ENCODE measurements at places on chromosomes 7 and 10.

DNA sequence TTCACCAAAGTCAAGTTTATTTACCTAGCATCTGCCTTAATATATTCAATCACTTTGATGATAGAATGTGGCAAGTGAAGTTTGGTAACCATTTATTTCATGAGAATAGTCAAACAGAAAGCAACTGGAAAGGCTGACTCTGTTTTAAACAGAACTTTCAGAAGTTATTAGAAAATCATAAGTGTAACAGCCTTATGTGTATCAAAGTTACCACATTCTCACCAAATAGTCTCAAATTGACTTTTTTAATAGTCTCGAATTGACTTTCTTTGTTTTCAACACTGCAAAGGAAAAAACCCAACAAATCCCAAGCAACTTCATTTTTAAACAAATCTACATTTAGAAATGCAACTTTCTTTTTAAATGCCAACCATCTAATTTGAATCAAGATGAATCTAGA lies 29.5 kb downstream of the NAMPT start:
- no peak for DNase-seq

- DNase-seq, result peak; percentile 68
Measured at GRCh38 chr7:116929914-116930913, 23.1 kb upstream of the ST7 start.

DNA sequence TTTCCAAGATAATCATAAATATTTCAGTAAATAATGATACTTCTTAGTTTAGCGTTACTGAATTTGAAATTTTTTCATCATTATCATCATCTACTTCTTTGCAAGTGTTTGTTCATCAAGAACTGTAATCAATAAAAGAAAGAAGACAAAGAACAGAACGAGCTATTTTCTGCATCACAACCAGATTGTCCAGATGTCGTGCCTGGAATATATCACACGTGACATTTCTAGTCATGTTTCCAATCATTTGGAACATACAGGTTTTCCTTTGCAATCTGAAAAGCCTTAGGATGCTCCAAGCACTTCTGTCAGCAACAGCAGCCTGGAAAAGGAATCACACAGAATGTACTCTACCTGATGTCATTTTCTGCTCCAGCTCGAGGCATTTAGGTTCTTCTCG lies 107.4 kb downstream of the FAM107B start:
- no peak for DNase-seq

DNA sequence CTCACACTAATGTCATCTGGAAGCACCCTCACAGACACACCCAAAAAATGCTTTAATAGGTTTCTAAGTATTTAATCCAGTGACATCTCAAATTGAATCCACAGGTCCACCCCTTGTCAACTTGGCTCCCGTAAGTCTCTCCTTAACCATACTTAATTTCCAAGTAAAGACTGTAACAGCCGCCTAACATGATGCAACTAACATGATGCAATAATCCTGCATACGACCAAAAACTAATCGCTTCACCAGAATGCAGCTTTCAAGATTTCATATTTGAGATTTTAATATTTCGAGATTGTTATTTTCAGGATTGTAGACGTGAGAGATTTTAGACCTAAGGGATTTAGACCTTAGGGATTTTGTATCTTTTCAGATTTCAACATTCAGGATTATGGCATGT lies 3.7 kb upstream of the HDAC9 start:
- DNase-seq, result no peak

- DNase-seq, result peak; percentile 67
Measured at GRCh38 chr7:134669845-134670373, 23.3 kb downstream of the BPGM start.

DNA sequence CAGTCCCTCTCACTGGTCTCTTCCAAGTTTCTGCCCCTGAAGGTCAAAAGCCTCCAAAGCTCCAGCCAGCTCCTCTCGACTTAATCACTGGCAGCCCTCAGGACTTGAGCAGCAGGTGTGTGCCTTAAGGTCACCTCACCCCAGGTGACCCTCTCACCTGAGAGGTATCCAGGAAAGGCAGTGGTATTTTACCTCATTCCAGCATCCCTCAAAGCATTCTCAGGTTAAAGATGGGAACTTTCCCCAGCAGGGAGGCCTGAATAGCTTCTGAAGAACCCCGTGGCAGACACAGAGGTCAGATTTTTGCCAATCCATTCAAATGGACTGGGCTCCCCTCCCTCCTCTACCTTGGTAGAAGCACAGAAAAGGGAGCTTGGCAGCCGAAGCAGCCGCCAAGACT lies 148.2 kb downstream of the GFRA1 start:
- no peak for DNase-seq

DNA sequence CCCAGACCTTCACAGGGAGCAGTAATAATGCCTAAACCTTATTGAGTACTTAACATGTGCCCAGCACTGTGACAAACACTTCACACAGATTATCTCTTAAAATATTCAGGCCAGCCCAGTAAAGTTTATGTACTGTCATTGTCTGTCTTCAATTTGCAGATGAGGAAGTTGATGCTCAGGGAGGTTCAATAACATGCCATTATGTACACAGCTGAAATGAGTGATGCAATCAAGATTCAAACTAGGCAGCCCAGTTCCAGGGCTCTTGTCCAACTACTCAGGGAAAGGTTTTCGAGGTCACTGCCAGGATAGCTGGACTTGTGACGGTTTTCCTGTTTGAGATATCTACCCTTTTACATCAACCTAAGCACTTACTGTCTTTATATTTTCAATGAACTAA lies 56.1 kb downstream of the AUTS2 start:
- no peak for DNase-seq

GRCh38 chr10:132566892-132567291 lies 29.3 kb downstream of the INPP5A start:
- no peak for DNase-seq

GRCh38 chr7:51451751-51452476 lies 135.3 kb upstream of the COBL start:
- DNase-seq, result no peak

- no peak for DNase-seq
Measured at GRCh38 chr7:107091306-107091705, 46.8 kb downstream of the PRKAR2B start.

- no peak for DNase-seq
Measured at GRCh38 chr7:2107386-2108070, 125.2 kb downstream of the MAD1L1 start.

DNA sequence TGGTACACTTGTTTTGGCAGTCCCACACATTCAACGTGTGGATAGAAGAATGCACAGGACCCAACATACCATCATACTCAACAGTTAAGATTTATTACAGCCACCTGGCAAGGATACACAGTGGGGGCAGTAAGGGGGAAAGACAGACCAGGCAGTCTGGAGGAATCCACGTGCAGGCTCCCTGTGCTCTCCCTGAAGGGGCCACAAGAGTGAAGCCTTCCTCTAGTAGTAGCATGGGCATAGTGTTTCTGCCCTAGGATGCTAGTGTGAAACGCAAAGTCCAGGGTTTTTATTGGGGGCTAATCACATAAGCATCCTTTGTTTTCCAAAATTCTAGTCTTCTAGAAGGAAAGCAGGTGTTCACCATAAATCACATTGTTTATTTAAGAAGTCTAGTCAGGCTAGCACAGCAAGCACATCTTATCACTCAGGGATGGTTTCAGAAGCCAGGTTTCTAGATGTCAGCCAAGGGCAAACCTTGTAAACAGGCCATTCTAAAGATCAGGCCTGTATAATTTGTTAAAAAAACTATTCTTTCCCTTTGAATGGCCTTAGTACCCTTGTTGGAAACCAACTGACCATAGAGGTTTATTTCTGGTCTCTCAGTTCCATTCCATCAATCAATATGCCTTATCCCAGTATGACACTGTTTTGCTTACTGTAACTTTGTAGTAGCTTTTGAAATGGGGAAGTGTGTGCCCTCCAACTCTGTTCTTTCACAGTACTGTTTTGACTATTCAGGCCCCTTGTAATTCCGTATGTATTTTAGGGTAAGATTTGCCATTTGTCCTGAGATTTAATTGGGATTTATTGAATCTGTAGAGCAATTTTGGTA lies 12.4 kb upstream of the TFAM start:
- DNase-seq, result no peak

- no peak for DNase-seq
Measured at GRCh38 chr7:95871075-95871848, 98.9 kb downstream of the DYNC1I1 start.

DNA sequence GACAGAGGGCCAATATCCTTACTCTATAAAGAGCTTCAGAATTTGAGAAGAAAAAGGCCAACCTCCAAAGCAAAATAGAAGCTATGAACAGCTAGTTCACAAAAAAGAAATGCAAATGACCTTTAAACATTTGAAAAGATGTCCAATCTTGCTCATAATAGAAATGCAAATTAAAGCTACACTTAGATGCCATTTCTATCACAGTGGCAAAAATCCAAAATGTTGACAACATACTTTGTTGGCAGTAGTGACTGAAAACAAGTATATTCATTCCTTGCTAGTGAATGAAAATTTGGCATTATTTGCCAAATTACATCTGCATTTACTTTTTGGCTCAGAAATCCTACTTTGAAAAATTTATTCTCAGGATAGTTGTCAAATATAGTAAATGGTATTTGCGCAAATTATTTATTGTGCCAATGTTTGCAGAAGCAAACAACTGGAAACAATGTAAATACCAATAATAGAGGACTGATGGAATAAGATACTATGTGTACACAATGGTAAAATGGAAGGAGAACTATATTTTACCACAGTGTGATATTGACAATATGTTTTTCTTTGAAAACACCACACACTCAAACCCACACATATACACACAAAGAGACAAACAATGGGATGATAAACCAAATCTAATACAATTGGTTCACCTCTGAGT lies 9.4 kb downstream of the TMEM106B start:
- no peak for DNase-seq

- DNase-seq, result no peak
Measured at GRCh38 chr10:69576334-69577011, 3.3 kb upstream of the NEUROG3 start.

DNA sequence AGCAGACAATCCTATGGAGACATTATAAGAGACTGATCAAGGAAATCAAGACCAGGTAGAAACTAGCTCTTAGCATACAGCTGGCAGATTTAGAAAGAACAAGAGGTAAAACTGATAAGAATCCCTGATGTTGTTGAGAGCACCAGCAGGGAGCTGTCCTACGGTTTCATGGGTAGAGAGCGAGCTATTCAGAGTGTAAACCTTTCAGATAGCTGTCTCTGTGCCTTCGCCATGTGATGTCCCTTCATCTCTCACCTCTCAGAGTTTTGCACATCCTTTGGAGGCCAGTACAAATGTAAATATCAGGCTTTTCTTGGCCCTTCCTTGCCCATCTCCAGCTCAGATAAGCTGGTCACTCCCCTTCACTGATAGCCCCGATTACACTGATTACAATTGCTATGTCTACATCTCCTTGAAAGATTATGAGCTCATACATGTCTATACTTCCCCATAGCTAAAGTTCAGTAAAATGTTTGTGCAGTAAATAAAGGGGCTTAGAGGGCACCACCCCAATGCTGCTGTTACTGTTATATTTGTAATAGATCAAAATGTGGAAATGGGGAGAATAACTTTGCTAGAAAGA lies 21.9 kb downstream of the THSD7A start:
- DNase-seq, result no peak

DNA sequence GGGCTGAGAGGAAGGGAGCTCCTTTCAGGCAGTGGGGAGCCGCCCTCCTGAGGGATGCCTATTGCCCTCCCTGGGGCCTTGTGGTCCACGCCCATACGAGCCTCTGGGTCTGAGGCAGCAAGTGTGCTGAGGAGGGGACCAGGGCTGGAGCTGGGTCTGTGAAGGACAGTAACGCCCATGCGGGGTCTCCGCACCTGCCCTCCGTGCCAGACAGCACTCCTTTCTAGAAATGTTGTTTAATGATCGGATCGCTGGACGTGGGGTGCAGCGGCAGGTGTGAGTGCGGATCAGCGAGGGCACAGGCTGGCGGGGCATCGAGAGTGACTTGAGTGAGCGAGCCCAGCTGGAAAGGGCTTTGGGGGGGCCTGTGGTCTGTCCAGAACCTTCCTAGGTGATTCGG lies 70.1 kb downstream of the ELFN1 start:
- no peak for DNase-seq
